Activated CD4-positive, alpha-beta memory T cell treated with anti-CD3 and anti-CD28 coated beads for 36 hours (primary cell): ENCODE measurements at places on chromosomes 3 and 15. TPM values are rescaled to one million over a fixed set of nuclear protein-coding genes. Genes with fewer than 3 reads are reported as not detected.

The CCDC191 gene
- total RNA-seq: 3.5 TPM

The ALDH1L1 gene
- total RNA-seq: not detected

The ISG20 gene
- total RNA-seq: 68.2 TPM

The SOX14 gene
- not detected for total RNA-seq

The MINAR1 gene
- 0.29 TPM for total RNA-seq

The CLDN11 gene
- not detected for total RNA-seq

The ATP11B gene
- 93.9 TPM for total RNA-seq

The KCNH8 gene
- not detected for total RNA-seq

The GOLGA8S gene
- total RNA-seq: 0.05 TPM

The XPC gene
- 27.8 TPM for total RNA-seq

The FEZF2 gene
- total RNA-seq: not detected

The TMEM108 gene
- not detected for total RNA-seq

DNA sequence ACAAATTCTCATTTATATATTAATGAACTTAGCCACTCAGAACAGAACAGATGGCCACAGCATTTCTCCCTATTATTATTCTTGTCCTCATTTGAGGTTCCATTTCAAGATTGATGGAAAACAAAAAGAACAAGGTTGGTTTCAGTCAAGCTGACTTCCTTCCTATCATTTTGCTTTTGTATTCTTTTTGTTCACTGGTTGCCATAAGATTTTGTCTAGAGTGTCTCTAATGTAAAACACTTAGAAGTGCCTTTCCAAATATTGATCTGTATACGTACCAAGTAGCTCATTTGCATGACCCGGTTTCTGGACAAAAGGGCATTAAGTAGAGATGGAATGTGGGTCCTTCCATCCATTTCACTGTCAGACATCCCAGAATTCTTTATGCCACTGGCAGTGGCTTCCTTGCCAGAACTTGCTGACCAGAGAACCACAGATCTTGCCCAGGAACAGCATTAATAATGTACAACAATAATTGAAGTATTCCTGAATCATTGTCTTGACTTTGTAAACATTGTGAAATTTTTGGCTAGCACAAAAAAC, 63.8 kb downstream of the PEX5L start:
- no peak for DNase-seq

GRCh38 chr3:87361956-87362355, 85.6 kb upstream of the POU1F1 start:
- DNase-seq: no peak

DNA sequence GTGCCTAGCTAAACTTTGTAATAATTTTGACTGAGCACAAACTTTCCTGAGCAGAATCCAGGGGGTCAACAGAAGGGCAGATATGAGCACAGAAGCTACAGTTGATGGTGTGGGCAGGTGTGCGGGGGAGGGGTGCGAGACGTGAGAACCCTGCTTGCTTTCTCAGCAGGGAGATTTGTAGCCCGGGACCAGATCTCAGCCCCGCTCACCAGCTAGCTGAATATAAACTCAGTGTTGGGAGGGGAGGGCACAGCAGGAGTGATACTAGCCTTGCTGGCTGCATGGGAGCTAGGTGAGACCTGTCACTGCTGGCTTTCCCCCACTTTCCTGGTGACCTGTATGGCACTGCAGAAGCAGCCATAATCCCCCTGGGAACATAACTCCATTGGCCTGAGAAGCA, 83.4 kb downstream of the CLDN1 start:
- no peak for DNase-seq

GRCh38 chr3:50322386-50323091, at the start of gene HYAL2:
Gene HYAL2 (minus strand): TSS chr3:50322745. CDS start chr3:50320489, 2,256 bp downstream.
- no peak for DNase-seq

- no peak for DNase-seq
Measured at GRCh38 chr3:107235193-107235927, 141.9 kb upstream of the CCDC54 start.

DNA sequence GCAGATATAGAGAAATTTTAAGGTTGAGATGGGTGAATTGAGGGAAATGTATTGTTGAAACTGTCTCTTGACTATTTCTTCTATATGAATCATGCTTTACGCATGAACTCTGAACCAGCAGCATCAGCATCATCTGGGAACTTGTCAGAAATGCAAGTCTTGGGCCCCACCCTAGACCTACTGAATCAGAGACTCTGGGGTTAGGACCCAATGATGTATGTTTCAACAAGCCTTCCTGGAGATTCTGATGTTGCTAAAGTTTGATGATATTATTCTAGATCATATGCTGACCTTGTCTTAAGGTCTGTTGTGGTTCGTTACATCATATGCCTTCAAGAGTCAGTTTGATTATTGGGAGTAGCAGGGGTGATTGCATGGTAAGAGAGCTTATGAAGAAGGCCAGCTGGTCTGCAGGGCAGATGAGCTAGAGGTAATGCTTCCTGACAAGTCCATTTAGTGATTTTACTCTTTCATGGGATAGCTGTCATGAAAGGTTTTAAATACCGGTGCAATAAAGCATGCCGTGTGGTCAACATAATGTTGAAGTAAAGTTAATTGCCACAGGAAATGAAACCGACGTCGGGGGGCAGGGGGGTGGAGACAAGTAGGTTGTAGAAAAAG, 152.4 kb upstream of the MRPL3 start:
- DNase-seq: no peak

DNA sequence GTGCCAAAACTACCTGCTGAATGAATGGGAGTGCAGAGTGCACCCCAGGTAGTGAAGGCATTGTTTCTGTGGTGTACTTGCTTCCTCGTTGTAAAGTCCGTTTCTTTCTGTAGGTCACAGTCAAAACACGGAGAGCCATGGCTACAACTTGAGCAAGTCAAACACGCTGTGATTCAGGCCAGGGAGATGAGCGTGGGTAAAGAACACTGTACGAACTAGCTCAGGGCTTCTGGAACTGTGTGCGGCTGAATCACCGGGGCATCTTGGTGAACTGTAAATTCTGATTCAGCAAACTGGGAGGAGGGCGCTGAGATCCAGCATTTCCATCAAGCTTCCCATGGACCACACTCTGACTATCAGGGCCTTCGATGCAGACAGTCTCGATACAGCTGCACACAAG, 5.0 kb upstream of the TNK2 start:
- no peak for DNase-seq

DNA sequence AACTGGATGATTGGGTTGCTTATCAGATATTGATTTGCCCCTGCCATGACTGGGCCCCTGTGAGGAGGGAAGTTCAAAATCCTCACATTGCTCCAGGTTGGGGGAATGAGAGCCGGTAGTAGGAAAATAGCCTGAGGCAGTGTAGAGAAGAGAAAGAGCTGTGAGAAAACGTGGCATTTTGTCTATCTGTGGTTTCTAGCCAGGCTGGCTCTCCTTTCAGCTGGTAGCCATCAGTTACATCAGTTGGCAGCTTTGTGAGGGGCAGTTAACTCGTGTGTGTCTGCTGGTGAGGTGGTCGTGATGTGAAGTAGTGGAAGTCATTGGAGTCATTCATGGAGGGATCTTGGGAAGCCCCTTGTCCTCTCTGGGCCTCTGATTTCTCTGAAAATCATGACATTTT, 5.2 kb downstream of the ESYT3 start:
- DNase-seq: no peak

DNA sequence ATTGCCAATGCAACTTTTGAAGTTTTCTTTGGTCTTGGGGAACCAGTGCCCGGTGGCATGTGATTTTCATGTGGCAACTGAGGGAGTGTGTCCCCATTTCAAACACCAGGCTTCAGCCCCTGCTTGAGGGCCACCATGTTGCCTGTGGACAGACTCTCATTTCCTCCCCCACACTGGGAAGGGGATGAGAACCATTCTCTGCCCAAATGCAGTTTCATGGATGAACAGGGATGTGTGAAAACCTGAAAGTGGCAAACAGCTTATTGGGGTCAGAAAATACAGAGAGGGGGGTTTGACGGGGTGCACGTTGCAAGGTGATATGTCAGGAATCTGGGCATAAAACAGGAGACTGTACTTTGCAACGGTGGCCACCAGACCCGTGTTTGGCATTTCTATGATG, 6.3 kb downstream of the FAM107A start:
- DNase-seq: no peak

DNA sequence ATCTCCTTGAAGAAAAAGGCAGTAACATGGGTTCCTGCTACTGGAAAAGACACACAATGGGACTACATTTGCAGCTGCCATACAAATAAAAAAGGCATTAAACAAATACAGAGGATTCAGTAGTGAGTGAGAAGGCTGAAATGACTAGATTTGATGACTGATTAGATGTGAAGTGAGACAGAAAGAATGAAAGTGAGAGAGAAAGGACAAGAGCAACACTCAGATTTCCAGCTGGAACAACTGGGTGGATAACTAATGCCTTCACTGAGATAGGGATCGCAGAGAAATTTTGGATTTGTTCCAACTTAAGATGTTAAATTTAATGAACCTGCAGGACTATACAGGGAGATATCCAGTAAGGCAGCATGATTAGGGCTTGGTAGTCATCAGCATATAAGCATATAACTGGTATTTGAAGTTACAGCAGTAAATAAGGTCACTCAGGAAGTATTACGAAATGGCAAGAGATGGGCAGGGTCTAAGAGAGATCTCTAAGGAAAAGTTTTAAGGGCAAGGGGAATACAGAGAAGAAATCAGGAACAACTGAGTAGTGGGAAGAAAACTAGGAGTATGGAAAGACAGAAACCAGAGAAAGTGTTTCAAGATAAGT, 8.2 kb downstream of the OSBPL11 start:
- no peak for DNase-seq

GRCh38 chr3:146594843-146595482, 10.2 kb downstream of the PLSCR5 start:
- no peak for DNase-seq

DNA sequence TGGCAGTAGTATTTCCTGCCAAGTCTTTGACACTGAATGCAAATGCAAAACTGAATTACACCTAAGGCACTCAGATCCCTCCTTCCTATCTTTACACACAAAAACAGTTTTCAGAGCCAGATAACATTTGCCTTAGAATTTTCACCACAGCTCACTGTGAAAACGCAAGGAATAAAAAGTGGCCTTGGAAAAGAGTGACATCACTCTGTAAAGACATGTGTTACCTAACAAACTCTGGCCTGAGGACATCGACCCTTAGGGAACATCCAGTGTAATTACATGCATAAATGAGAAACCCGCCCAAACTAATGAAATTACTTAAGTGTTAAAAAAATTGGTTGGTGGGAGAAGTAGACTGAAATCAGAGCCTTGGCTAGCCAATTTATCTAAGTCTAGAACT, 88.9 kb downstream of the PLOD2 start:
- no peak for DNase-seq

DNA sequence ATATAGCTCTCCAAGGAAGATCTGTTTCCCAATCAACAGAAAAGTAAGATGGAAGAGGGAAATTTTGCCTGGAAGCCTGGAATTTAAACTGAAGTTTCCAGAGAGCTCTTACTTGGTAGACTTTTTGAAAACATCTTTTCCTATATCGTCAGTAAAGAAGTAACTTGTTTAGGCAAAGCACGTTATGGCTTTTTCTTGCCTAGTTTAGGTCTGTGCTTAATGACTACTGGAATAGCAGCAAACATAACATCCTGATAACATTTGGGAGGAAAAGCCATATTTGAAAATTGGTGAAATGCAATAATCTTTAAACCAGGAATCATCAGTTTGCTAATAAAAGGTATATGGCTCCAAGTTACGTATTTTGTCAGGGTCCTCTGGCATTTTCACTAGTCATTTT, 160.4 kb upstream of the CGNL1 start:
- DNase-seq: no peak

- DNase-seq: no peak
Measured at GRCh38 chr3:52440671-52441070, 4.2 kb downstream of the SEMA3G start.

DNA sequence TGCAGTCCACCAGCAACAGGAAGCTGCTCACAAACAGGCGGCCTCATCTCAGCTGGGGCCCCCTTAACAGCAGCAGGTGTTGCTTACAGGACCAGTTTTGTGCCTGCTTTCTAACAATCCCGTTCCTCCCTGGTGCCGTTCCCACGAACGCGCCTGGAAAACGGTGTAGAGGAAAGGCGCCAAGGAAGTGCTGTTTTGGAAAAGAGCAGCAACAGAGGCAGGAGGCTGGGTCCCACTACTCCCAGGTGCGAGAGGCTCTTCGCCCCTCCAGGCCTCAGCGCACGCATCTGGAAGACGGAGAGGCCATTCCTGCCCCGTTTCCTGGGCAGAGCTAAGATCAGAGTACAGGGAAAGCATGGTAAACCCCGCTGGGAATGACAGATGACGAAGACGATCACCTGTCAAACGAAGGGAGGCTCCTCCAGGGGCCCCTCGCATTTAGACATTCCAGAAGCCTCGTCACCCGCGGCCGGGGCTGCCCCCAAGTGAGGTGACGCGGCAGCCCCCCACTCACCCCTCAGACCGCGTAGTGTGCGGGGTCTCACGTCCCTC, 603 bp downstream of the SCAPER start:
- DNase-seq: peak; percentile 37

GRCh38 chr3:72659596-72659995, 188.6 kb downstream of the SHQ1 start:
- no peak for DNase-seq

- peak; percentile 71 for DNase-seq
Measured at GRCh38 chr3:197501879-197502620, 53.7 kb downstream of the BDH1 start.

DNA sequence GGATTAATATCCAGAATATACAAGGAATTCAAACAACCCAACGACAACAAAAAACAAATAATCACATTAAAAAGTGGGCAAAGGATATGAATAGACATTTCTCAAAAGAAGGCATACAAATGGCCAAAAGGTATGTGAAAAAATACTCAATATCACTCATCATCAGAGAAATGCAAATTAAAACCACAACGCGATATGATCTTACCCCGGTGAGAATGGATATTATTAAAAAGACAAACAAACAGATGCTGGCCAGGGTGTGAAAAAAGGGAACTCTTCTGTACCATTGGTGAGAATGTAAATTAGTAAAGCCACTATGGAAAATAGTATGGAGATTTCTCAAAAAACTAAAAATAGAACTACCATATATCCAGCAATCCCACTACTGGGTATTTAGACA, 43.5 kb upstream of the MEF2A start:
- DNase-seq: no peak

DNA sequence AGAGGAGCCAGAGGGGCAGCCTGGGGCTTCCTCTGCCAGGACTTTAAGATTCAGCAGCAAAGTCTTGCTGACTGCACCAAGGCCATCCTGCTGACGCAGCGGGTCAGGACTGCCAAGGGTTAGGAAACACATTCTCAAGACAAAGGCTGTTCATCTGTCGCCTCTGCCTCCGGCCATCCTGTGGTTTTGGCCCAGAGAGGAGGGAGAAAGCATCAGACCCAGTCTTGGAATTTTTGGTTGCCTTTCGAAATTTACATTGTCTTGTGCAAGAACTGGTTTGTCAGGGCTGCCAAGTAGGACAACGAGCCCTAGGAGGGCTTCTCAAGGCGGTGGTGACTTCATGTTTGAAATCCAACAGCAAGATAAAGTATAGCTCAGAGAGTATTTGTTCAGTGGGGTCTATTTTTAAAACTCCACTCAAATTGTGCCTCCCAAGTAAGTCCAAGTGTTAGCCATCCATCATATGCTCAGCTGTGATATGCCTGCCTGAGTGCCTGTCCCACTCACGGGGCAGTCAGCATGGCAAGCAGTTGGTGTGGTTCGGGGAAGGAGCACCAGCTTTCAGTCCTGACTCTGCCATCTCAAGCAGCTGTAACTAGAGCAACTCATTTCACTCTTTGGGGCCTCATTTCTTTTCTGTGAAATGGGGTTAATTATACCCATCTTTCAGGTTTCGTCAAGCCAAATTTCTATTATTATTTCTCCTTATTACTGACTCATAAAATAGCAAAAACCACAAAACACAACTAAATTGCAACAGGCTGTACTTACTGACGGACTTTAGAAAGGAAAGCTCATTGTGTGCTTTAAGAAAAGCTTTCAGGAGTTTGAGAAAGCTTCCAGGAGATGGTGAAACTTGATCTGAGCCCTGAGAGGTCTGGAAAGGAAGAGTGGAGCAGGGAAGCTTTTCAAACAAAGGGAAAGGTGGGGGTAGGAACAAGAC, 42.4 kb upstream of the RHO start:
- DNase-seq: no peak
